ENCODE measurements at places on chromosomes 3 and 15.

GRCh38 chr3:53823026-53823955 is 22.9 kb downstream of the CHDH start:
- no peak for DNase-seq

- DNase-seq = peak; percentile 53
Observed at GRCh38 chr3:119322021-119322834, 28.0 kb downstream of the ARHGAP31 start.

DNA sequence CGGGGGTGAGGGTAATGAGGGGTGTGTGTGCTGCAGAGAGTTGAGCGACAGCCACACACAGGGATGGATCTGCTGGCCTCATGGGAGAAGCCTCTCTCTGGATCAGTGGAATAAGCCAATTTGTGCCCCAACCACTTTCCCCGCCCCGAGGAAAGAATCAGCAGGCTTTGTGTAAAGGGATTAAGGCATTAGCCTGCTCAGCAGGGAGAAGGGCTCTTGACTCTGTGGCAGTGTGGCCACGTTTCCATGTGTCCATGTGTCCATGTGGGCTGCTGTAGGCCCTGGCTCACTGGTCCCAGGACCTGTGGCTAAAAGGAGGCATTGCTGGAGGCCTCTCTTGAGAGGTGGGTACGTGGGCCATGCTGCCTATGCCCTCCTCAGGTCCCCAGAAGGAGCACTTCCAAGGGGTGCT is 104.7 kb downstream of the HMG20A start:
- no peak for DNase-seq

DNA sequence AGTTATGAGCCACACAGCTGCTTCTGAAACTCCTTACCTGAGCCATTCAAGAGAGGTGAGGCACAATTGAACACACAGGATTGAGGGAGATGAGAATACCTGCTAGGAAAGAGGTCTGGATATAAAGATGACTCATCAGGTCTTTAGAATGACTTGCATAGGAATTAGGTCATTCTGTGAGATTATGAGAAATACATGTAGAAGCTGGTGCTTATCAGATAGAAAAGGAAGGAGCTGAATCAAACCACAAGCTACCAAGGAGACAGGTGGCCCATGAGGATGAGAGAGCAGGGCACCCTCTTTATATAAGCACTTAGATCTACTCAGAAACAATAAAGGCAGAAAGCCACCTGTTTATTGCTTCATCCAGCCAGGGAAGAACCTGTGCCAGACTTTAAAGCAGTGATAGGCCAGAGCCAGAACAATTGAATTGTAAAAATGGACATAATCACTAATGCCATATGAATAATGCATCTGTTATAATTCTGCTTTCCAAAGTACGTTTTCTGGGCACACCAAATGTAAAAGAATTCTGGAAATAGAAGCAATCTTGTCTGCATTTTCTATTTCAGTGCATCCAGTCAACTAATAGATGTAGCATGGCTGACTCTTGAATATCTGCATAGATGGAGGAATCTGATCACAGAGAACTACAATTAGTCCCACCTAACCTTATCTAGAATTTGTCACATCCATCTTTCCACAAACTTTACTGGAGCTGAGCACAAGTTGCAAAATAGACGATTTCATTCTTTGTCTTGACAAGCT is 74.9 kb downstream of the PIK3R4 start:
- no peak for DNase-seq

DNA sequence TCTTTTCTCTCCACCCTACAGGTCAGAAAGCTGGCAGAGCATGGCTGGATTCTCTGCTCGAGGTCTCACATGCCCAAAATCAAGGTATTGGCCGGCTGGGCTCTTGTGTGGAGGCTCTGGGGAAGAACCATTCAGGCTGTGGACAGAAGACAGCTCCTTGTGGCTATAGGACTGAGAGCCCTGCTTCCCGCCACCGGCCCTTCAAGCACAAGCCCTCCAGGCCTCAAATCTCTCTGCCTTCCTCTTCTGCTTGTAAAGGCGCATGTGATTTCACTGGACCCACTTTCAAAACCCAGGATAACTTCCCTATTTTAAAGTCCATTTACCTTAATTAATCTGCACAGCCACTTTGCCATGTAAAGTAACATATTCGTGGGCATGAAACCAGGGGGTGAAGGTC is 36.2 kb upstream of the MGLL start:
- no peak for DNase-seq
